Renal pelvis (tissue), 12 donors: ENCODE measurements at places on chromosomes 6 and 20. TPM values are rescaled to one million over a fixed set of nuclear protein-coding genes. Genes with fewer than 3 reads are reported as not detected.

DNA sequence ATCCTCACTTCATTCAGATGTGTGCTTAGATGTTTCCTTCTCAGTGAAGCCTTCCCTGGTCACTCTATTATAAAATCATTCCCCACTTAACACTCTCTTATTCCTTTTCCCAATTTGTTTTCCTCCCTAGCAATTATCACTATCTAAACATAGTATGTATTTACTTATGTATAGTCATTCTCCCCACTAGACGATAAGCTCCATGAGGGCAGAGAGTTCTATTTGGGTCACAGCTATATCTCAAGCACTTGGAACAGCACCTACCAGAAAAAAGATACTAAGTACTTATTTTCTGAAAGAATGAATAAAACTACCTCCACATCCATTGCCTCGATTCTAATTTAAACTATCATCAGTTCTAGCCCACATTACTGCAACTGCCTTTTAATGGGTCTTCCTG, 36.5 kb downstream of the USP49 start:
- no peak for DNase-seq

GRCh38 chr6:170251776-170252571, 38.9 kb downstream of the DLL1 start:
- DNase-seq, result no peak

- no peak for DNase-seq
Observed at GRCh38 chr6:130600880-130601341, 226.3 kb upstream of the SMLR1 start.

DNA sequence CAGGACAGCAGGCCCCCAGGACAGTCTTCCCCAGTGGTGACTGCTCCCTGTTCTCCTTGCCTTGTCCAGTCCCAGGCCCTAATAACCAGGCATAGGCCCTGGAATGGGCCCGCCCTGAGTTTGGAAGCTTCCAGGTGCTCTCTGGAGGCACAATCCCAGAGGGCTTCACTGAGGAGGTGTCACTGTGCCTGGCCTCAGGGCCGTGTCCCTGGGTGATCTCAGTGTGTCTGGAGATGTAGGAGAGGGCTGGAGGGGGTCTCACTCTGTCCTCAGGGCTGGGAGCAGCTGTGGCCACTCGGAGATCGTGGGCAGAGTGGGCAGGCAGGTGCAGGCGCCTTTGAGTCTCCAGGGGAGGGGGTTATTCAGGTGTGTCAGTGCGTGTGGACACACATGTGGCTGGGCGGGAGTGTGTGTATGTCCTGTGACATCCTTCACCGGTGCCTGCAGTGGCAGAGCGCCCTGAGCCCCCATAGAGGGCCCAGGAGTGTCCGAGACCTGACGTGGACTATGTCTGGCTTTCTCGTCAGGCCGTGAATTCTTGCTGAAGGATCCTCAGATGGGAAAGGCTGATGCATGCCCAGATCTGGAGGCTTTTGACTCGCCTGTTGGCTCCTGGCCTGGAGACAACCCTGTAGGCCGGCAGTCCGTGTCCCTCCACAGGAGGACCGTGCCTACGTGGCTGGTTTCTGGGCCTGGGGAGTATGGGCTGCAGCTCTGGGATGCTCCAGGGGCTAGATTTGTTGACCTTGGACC, 5.5 kb upstream of the NPBWR2 start:
- DNase-seq, result no peak

DNA sequence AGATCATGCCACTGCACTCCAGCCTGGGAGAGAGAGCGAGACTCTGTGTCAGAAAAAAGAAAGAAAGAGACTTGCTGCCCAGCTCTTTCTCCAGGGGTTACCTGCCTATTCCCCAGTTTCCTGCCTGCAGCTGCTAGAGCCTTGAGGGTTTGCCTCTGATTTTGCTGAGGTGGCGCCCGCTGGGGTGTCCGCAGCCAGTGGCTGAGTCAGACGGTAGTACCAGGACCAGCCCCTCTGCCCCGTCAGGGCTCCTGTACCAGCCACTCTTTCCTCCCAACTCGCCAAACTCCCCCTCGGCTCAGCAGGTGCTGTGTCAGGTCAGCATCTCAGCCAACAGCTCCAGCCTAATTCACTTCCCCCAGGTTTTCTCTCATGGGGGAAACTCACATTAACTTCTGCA, 7.4 kb upstream of the LSM14B start:
- no peak for DNase-seq

DNA sequence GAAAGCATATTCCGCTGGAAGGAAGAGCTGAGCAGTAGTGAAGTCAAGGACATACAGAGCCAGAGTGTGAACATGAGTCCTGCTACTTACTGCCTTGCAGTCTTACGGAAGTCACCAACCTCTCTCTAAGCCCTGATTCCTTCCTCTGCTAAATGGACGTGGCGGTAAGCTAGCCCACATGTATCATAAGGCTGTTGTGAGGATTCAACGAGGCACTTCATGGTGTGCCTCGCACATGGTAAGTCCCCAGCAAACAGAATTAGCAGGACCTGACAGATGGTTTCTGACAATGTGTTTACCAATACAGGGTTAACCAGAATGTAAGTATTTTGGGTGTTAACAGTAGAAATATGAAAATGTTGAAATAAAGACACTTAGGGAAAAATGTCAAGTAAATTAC, 93.2 kb downstream of the IRF4 start:
- no peak for DNase-seq

DNA sequence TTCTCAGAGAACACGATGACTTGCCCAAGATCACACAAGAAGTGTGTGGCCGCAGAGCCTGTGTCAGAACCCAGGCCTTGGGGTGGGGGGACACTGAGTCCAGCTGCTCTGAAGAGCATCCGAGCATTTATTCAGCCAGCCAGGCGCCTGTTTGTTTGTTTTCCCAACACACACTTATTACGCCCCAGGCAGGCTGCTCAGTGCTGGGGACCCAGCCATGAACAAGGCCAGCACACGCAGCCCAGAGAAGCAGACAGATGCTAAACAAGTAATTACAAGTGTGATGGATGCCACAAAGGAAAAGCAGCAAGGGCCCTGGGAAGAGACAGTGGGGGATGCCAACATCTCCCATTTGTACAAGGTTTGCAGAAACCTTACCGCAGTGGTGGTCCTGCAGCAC, 19.4 kb upstream of the SIRPA start:
- DNase-seq, result no peak

- DNase-seq, result no peak
Observed at GRCh38 chr6:23330632-23331031, 761.3 kb downstream of the HDGFL1 start.

Gene MYB
- 5.7 TPM for polyA plus RNA-seq

DNA sequence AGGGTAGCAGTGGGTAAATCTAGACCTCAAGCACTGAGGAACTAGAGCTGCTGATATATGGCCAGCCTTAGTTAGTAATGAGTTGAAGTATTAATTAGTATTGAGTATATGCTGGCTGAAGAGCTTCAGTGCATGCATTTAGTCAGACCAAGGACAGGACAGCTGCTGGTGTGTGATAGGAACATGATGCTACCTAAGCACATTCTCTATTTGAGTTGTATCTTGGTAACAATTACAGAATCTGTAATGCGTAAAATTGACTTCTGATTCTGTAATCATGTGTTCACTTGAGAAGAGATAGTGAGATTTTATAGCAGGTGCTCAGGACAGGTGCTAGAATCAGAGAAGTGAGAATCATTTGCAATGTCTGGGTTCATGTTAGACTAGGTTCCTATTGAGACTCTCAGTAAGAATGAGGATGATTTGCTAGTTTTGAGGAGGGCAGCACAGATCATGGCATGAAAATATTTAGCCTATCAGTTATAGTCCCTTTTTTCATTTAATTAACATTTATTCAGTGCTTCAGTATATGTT, 369.4 kb upstream of the HS3ST5 start:
- DNase-seq, result no peak

DNA sequence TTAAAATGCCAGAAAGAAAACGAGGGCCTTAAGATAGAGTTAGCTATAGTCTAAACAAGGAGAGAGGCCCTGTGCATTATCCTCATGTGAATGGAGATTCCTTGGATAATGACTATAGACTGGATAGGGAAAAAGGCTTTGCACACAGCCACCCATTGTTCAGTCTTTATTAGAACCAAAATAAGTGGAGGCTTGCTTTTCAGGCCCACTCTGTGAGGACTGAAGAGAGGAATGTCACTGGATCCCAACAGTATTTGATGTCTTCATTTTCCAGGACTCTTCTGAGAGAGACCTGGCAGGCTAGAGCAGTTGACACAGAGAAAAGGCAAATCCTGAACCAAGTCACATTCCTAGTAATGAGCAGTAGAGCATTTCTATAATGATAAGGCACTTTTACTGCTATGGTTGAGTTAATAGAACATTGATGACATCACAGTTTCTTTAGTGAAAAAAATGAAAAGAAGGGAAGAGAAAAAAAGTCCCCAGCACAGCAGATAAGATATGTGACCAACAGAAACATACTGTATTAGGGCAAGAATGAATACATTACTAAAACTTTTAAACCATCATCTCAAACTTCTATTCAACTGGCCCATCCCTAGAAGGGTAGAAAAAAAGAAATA, 315.1 kb downstream of the EPHA7 start:
- DNase-seq, result no peak

GRCh38 chr6:110628330-110628729, 151.9 kb upstream of the SLC22A16 start:
- no peak for DNase-seq

Gene GFRA4
- polyA plus RNA-seq, result 0.23 TPM

DNA sequence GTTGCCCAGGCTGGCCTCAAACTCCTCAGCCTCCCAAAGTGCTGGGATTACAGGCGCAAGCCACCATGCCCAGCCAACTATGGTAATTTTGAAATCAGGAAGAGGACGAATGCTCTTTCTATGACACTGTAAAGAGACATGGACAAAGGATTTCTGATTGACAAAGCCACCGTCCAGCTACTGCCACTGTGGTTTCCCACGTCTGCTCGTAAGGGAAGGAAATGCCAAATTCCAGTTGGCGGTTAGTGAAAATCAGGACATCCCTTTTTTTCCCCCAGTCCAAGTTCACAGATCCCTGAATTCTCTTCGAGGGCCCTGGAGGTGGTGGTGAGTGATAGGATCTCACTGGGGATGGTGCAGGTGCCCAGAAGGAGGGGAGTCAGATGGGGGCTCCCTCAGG, 31.2 kb downstream of the SNAI1 start:
- no peak for DNase-seq

DNA sequence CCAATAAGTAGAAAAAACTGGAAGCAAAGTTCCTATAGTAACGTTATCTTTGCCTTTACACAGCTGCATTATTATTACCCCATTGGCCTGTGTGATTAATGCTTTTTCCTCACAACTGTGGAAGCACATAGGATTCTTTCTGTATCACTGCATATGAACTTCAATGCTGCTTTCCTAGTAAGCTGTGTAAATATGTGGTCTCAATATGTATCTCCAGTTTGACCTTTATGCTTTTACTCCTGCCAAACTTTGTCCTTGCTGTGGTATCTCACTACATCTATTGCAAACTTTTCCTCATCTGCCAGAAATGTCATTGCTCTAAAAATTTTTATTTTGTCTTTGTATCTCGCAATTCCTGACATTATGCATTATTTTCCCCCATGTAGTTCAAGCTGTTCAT, 168.6 kb downstream of the ZFAND3 start:
- DNase-seq, result no peak

DNA sequence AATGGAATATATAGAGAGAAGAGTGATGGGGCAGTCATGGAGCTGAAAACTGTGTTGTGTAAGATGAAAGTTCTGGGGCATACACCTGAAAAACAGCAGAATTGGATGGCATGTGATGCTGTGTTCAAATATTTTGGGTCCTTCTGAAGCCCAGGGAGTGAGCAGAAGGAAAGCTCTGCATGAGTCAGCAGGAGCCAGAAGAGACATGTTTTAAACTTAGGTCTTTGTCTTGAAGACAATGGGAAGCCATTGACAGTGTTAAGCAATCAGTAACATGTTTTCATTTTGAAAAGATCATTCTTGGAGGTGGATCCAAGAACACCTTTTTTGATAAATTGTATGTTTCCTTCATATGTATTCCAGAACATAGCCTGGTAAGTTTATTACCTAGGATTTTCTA, 38.9 kb upstream of the MAFB start:
- DNase-seq, result no peak

- no peak for DNase-seq
Observed at GRCh38 chr6:135703621-135704020, 147.9 kb upstream of the PDE7B start.

- no peak for DNase-seq
Observed at GRCh38 chr6:82022614-82023129, 224.9 kb downstream of the IBTK start.

DNA sequence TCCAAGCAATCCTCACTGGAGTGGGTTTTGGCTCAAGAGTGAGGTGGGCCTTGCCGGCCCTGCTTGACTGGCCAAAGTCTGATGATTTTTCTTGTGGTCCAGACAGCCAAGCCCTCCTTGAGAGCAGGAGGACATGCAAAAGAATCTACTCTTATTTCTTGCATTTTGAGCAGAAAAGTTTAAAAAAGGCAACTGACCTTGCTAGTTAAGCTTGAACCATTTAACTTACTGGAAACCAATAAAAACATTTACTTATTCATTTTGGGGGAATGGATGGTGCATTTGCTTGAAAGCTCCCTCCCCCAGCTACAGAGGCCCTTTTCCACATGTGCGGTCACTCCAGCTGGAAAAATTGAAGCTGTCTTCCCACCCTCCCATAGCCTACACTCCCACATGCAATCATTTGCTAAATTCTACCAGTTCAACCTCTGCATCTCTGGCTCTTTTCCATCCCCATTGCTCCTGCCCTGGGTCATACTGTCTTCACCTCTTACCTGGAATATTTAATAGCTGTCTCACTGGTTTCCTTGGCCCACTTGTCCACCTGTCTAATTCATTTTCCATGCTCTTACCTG, 527.9 kb downstream of the DHX35 start:
- no peak for DNase-seq

DNA sequence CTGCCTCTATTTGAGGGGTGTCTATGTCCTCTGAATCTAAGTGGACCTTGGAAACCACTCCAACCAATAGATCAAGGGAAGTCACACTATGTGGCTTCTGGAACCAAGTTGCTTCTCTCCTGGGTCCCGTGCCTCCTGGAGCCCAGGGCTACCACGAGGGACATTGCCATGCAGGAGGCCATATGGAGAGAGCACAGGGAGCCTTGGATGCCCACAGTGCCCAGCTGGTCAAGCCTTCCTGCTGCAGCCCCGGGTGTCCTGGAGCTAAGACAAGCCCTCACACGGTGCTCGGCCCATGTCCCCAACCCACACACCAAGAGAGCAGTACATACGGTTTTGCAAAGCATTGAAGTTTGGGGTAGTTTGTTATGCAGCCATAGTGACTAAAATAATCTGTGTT, 231.6 kb downstream of the SYNDIG1 start:
- DNase-seq, result no peak

DNA sequence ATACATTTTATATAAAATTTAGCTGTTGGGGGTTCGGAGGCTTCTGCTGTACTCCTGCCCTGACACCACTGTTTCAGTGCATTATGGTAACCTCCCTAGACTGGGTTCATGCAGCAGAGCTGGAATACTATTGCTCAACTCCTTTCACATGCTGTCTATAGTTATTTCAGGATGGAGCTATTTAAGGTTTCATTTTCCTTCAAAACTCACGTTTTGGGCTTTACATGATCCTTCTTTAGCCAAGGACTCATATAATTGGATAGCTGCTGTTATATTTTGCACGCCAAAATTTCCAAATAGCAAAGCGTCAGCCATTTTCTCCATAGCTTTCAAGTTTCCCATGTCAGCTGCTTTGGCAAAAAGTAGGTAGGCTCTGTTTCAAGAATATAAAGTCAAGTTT, 76.8 kb downstream of the SEL1L2 start:
- no peak for DNase-seq

Gene SLC17A4
- polyA plus RNA-seq, result 2.2 TPM
